ENCODE measurements at places on chromosomes 6 and 20.

DNA sequence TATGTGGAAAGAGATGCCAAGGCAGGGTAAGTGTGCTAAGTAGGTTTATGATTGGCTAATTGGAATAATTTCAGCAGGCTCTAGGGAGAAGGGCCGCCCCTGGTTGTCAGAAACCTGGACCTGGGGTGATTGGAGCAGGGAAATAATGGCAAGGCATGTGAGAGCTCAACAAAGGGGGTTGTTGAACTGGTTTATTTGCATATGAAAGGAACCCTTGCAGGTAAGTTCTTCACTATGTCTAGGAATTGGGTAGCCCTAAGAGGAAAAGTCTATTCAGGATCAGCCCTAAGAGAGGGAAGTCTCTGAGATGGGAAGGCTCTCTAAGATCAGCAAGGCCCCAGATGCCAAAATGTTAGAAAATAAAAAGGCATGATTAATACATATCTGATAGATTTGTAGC lies 175.4 kb upstream of the PRND start:
- no peak for DNase-seq

- DNase-seq, result no peak
Measured at GRCh38 chr6:315226-315625, 22.9 kb downstream of the DUSP22 start.

DNA sequence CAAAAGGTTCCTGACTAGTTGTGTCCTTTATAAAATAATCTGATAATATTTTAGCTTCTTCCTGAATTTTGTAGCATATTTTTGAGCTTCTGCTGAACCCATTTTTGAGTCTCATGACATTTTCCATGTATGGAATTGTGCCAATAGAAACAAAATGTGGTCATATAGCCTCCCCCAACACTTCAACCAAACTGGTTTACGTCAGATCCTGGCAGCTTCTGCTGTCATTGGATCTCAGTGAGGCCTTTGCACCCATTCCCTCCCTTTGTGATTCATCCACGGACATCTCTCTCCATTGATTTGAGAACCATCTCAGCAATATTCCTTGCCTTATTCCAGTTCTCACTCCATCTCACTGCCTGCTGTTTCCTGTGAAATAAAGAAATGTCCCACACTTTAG lies 166.0 kb upstream of the PROKR2 start:
- DNase-seq, result no peak

GRCh38 chr6:19906171-19906570 lies 69.0 kb downstream of the ID4 start:
- no peak for DNase-seq

- no peak for DNase-seq
Measured at GRCh38 chr20:41003143-41003935, 25.3 kb upstream of the TOP1 start.

- DNase-seq, result no peak
Measured at GRCh38 chr20:41273445-41273844, 44.1 kb downstream of the ZHX3 start.

DNA sequence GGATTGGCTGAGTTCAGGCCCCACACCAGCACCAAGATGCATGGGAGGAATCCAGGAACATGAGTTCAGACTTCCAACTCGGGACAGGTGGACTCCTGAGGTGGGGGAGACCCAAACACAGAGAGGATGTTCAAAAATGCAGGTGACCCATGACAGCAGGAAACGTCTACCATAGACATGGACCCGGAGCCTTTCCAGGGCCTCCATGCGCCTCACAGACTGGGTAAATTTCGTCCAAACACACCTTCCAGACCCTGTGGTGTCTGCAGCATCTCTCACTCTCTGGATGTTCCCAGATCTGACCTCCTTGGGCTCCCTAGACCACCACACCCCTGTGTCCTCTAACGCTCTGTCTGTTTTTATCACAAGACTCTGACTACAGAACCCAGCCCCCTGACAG lies 87.7 kb downstream of the PXDC1 start:
- no peak for DNase-seq

DNA sequence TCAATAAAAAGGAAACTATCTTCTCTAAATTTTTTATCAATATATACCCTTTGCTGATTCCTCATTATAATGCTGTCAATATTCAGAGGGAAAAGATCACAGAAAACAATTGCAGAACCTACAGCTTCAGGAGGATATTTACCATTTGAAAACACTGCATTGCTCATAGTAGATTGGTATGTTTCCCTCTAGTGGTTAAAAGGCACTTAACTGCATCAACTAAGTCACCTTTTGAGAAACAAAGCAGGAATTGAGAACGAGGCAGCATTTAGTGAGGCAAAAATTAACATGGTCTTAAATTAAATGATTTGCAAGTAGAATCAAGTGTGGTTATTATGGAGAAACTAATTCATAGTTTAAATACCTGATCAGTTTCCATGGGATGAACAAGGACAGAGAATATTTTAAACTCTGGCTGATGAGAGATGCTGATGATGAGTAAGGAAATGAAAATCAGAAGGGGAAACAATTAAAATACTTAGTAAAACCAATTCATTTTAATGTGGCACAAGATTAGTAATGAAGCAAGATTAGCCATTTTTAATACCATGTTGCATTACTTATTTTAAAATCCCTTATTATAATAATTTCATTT lies 642.1 kb downstream of the EPHA7 start:
- DNase-seq, result peak; percentile 56

- no peak for DNase-seq
Measured at GRCh38 chr6:139852488-139853140, 478.2 kb upstream of the CITED2 start.

DNA sequence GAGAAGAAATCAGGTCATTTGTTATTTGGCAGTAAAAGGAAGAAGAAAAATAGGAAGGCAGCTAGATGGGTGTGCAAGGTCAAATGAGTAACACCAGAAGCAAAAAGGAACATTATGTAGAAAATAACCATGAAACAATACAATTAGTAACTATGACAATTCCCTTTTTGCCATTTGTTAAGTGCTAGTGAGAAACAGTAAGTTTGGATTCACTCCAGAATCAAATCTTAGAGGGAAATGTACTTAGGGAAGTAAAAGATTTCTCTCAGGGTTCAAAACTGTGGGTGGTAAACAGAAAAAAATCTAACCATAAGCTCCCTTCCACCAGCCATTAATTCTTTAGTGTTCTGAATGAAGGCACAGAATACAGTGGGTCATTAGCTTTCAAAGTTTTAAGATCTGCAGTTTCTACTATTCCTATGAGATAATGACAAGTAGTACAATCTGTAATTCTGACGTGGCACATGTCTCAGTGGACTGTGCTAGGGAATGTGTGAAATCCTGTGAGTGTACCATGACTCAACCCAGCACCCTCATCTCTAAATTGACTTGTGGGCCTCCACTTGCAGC lies 17.1 kb downstream of the REPS1 start:
- no peak for DNase-seq

DNA sequence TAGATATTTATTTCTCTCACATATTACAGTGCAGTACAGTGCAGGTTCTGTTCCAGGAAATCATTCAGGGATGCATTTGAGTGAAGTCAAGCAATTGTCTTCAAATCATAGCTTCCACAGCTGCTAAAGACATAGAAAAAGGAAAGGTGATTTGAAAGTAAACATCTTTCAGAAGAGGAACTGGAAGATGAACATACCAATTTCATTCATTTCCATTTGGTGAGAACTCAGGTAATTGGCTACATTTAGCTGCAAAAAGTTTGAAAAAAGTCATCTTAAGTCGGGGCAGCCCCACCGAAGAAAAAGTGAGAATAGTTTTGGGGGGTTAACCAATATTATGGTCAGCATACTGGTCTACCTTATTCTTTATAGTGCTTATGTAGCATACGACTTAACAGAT lies 61.4 kb upstream of the IL20RA start:
- DNase-seq, result no peak

- no peak for DNase-seq
Measured at GRCh38 chr6:168713839-168714238, 272.9 kb downstream of the SMOC2 start.

DNA sequence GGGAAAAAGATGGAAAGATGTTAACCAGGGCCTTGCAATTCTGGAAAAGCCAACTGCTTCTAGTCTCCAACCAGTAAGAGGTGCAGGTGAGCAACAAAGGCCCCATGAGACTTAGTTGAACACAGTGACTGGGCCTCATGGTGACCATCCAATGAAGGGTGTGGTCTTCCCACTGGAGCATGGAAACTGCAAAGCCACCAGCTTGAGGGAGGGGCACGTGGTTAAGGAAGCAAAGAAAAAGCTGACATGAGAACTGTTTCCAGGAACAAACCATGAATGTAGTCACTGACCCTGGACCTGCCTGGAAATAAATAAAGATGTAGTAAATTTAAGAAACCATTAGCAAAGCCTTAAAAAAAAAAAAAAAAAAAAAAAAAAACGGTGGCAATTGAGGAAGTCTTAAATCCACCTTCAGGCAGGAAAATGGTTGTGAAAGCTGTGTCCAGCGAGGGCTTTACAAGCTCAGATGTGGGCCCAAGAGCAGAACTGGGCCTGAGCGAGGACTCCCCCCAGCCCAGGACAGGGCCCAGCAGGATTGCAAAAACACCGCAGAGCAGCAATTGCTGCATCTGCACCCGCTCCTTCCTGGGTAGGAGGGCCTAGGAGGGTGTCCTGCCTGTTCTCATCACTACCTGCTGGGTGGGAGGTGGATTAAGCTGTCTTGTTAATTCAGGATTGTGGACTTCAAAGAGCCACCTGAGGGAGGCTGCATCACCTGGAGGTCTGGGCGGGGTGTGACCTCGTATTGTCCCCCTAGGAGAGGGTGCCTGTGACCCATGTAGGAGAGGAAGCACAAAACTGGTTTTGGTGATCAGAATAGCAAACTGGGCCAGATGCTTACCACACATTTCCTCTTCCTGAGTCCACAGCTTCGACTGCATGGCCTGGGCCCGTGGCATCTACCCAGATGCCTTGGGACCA lies 10.3 kb downstream of the GFRA4 start:
- no peak for DNase-seq
